HAP-1 (cell line): ENCODE measurements at places on chromosomes 7 and 10.

DNA sequence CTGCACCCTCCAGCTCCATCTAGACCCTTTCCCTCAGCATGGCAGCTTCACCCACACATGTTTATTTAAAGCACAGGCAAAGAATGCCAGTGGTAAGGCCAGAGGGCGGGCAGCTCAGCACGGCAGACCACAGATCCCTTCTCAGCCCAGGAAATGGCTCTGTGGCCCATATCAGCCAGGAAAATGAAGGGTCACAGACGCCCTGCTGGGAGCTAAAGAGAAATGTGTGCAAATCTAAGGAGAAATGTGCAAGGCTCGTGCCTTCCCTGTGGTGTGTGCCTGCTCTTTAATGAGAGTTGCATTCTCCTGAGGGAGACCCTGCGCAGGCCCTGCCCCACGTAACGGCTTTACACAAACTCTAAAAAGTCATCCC, 23.0 kb downstream of the PTPRN2 start:
- no peak for DNase-seq

DNA sequence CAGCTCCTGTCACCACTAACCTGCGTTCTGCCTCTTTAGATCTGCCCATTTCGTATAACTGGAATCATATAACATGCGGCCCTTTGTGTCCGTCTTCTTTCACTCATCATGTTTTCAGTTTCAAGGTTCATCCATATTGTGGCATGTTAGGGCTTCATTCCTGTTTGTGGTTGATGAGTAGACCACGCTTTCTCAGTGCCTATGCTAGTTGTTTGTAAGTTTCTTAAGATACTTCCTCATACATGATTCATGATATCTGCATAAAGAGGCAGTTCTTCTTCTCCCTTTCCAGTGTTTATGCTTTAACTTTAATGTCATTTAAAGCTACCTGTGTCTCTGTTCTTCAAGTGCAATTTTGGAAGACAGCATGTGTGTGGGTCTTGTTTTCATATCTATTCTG, 79.5 kb upstream of the FAM20C start:
- no peak for DNase-seq

GRCh38 chr10:80465839-80466590, 11.9 kb downstream of the TSPAN14 start:
- no peak for DNase-seq

- no peak for DNase-seq
Observed at GRCh38 chr7:102281785-102282184, 4.9 kb upstream of the SH2B2 start.

- no peak for DNase-seq
Observed at GRCh38 chr7:142954680-142955268, 7.4 kb downstream of the KEL start.

GRCh38 chr7:18320971-18321567, 174.5 kb upstream of the HDAC9 start:
- DNase-seq: peak; percentile 78

DNA sequence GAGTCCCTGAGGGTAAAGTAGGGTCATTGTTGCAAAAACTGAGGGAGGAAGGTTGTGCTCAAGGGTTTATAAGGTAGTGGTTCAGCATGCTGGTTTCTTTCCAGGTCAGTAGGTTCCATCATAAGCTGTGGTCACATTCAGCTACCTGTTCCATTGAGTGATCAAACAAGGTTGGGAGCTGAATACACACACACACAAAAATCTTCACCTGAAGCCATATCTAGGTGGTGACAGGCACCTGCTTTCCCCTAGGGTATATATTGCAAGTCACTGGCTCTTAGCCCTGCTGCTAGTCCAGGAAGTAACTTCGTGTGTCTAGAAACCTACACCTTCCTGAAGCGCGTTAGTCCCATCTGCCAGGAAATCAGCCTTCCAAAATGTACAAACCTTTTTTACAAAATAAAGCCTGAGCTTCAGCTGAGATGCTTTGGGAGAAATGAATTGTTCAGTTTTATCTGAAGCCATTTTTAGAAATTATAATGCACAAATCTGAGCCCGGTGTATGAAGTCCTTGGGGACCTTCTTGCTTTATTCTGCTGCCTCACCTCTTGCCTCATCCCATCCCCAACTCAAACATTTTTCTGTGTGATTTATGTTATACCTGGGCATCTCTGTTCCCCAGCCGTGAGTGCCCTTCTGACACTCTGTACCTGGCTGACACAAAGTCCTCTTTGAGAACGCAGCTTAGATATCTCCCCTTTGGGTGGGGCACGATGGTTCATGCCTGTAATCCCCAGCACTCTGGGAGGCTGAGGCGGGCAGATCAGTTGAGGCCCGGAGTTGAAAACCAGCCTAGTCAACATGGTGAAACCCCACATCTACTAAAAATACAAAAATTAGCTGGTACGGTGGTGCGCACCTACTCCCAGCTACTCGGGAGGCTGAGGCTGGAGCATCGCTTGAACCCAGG, 10.6 kb upstream of the LAMTOR4 start:
- DNase-seq: no peak

GRCh38 chr10:69801094-69801433, 642 bp upstream of the COL13A1 start:
- DNase-seq: peak; percentile 33

DNA sequence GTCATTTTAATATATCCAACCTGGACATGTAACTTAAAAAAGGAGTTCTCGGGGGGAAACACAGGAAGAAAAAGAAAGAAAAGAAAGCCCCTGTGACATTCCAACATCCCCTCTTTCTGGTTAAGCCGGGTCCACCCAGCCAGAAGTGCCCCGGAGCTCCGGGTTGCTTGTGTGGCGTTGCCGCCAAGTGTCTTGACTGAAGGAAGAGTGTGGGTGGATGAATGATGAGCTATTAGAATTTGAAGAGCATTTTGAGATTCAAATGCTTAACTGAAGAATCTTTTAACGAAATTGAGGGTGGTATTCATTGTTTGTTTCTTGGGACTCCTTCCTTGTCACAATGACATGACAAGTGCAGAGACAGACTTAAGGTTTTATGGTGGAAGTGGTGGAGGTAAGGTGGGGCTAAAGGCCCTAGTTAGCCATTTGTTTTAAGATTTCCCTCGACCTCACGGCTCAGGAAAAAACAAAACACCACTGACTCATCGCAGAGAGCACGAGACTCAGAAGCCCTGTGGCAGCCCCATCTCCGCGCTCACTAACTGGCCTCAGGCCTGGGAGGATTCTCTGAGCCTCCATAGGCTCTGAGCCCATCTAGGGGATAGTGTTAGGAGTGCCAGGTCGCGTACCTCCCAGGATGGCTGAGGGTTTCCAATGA, 1.8 kb upstream of the GLI3 start:
- peak; percentile 51 for DNase-seq

- no peak for DNase-seq
Observed at GRCh38 chr7:36002900-36003299, 150.2 kb upstream of the EEPD1 start.

GRCh38 chr7:73560109-73560835, 2.8 kb upstream of the BCL7B start:
- no peak for DNase-seq

DNA sequence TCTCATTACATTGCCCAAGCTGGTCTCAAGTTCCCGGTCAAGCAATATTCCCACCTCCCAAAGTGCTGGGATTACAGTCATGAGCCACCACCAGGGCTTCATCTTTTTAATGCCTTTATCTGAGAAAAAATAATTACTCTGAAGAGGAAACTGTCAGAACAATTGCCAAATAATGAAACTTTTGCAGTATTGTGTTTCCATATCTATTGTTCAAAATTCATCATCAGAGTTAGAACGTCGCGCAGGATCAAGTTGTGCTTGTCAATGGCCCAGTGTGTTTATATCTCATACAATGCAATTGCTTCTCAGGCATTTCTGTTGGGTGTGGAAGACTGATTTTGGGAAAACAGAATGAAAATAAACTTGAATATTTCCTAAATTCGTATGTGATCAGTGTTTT, 143.1 kb downstream of the ARID5B start:
- no peak for DNase-seq

DNA sequence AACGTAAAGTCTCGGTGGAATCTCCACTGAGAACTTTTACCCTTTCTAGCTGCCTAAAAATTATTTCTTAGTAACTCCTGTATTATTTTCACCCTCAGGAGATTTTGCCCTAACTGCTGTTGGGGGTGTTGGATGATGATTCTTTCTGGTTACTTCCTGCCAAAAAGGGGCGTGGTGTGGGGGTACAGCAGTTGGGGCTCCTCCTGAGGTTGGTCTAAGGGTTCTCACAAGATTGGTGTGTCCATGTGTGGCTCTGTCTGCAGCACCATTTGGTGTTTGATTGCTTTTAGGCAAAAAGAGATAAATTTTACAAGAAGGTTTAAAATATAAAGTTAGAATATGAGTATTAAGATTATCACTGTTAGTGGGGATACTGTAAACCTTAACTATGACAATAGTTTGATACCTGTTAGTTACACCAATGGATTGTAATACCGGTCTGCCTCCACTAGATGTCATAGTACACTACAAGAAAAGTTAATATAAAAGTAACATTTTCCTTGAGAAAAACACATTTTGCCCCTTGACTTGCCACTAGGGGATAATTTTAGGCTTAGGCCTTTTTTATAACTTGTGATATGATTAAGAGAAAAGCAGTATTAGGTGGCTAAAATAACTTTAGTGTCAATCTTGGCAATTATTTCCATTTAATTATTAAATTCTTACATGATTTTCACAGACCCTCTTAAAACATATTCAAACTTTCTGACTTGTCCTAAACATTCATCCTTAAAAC, 928.7 kb downstream of the IPMK start:
- DNase-seq: peak; percentile 69

- no peak for DNase-seq
Observed at GRCh38 chr7:149599636-149600206, 102.1 kb upstream of the ZNF746 start.

- no peak for DNase-seq
Observed at GRCh38 chr10:21715531-21716195, 181.6 kb downstream of the MLLT10 start.

- no peak for DNase-seq
Observed at GRCh38 chr7:5296611-5297226, 14.0 kb downstream of the SLC29A4 start.

GRCh38 chr10:102869258-102870198, at the start of gene AS3MT:
Gene AS3MT, plus strand, starts transcription at chr10:102869470. Its CDS starts 123 bp downstream, at chr10:102869593.
- DNase-seq: peak; percentile 60

DNA sequence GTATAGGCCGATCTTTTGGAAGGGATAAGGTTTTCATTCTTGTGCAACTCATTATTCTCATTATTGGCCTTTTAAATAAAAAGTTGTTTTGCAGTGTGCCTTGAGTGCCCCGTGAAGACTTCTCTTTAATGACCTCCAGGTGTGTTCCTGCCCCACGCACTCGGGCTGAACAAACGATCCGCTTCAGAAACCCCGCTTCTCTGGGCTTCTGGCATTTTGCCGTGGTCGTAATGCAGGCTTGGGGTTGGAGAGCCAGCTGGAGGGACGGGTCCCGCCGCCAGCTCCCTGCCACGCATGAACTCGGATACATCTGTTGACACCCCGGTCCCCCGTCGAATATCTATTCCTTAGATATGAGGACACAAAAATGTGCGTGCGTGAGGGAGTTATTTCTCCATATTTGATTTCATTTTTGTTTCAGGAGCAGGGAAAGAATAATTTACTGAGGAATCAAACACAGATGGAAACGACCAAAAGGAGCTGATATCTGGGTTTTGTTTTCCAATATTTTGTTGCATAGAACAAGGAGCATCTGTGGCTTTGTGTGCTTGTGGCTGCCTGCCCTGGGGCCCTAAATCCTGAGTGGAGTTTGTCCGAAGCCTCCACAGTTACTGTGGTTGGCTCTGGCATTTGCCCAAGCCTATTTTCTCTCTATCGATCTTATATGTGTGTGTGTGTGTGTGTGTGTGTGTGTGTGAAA, 17.0 kb upstream of the TTYH3 start:
- no peak for DNase-seq

DNA sequence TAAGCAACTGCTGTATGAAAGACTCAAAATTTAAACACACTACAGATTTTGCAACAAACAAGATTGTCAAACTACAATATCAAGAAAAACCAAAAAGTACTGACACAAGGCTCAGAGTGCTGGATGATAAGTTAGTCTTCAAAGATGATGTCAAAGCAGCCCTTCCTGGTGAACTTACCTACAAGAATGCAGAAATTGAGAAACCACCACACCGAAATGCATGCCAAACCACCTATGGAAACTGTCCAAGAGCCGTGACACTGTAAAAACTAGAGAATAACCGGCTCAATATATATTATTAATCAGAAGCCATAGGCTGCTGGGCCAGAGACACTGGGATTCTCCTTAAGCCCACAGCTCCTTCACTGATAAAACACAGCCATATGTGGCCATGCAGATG, 25.3 kb downstream of the DENND11 start:
- no peak for DNase-seq

GRCh38 chr7:130380861-130381455, 664 bp downstream of the CPA1 start:
- no peak for DNase-seq

DNA sequence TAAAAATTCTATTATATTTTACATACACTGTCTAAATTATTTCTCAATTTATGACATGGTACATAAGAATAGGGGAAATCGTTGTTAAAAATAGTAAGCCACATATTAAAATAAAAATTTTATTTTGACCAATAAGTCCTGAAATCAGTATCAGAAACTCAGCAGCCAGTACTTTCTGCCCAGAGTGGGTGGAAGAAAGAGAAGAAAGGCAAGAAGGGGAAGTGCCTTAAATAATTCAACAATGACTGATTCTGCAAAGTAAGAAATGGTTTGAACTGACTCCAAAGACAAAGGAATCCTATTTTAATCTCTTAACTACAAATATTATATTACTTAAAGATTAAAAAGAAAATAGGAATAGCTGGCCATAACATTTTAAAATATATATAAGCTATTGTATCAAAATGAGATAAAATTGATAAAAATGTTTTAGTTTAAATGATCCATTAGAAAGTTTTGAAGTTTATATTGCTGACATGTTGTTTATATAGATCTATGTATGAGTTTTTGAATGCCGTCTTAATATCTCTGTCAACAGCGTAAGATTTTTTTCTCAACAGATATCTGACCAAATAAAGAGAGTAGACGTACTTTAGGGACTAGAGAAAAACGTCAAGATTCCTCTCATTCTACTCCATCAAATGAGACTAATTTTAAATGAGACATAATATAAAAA, 30.2 kb upstream of the NRCAM start:
- no peak for DNase-seq

DNA sequence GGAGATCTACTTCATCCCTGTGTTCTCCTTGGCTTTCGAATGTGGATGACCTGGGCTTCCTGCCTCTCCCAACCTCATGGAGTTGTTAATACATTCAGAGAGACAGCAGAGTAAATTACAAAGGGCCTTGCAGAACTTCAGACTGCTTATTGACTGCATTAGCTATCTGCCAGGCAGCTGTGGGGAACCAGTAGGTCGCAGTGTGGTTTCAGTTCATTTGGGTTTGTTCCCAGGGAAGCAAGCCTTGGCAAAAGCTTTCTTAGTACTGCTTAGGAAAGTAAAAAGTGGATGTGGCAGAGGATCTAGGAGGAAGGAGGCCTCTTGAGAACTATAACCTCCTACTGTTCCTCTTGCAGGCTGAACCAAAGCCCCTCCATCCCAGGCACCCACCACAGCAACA, 9.2 kb downstream of the NPFFR1 start:
- DNase-seq: no peak
